ENCODE measurements at places on chromosomes 7 and 10.

GRCh38 chr7:3063016-3063753 lies 19.5 kb upstream of the CARD11 start:
- H3K36me3 ChIP-seq = peaks cover 16% of the 10 kb centered on the region
- H3K4me1 ChIP-seq = peaks cover 49% of the 10 kb centered on the region
- no peaks in the 10 kb centered on the region for H3K27me3 ChIP-seq
- peak; percentile 60 for DNase-seq

- peaks cover 45% of the 10 kb centered on the region for H3K4me1 ChIP-seq
- H3K27me3 ChIP-seq = no peaks in the 10 kb centered on the region
- H3K4me3 ChIP-seq = peak overlapping the region; percentile 49
- H3K36me3 ChIP-seq = peaks cover 26% of the 10 kb centered on the region
Measured at GRCh38 chr10:3813986-3814837, 29.2 kb upstream of the KLF6 start.

- no peak for DNase-seq
- no peak overlapping the region for H3K4me3 ChIP-seq
- no peak overlapping the region for H3K27ac ChIP-seq
Measured at GRCh38 chr10:15058689-15059088, 14.9 kb downstream of the OLAH start.

- no peak for DNase-seq
- no peaks in the 10 kb centered on the region for H3K27me3 ChIP-seq
- peaks cover 31% of the 10 kb centered on the region for H3K4me1 ChIP-seq
- H3K27ac ChIP-seq = peak overlapping the region; percentile 15
- H3K36me3 ChIP-seq = peaks cover 37% of the 10 kb centered on the region
Measured at GRCh38 chr7:77740257-77740656, 44.0 kb downstream of the RSBN1L start.

- peak overlapping the region; percentile 22 for H3K4me3 ChIP-seq
- DNase-seq = peak; percentile 71
- peaks cover 13% of the 10 kb centered on the region for H3K36me3 ChIP-seq
- peaks cover 46% of the 10 kb centered on the region for H3K4me1 ChIP-seq
- peak overlapping the region; percentile 7 for H3K27ac ChIP-seq
Measured at GRCh38 chr10:79025199-79025832, 43.5 kb upstream of the ZMIZ1 start.

- H3K27me3 ChIP-seq = no peaks in the 10 kb centered on the region
- no peaks in the 10 kb centered on the region for H3K36me3 ChIP-seq
- no peaks in the 10 kb centered on the region for H3K4me1 ChIP-seq
- no peak overlapping the region for H3K4me3 ChIP-seq
- no peak overlapping the region for H3K27ac ChIP-seq
- no peak for DNase-seq
Measured at GRCh38 chr7:18530224-18531179, 35.0 kb downstream of the HDAC9 start.

- H3K36me3 ChIP-seq = no peaks in the 10 kb centered on the region
- no peaks in the 10 kb centered on the region for H3K4me1 ChIP-seq
- H3K27me3 ChIP-seq = no peaks in the 10 kb centered on the region
- no peak overlapping the region for H3K4me3 ChIP-seq
- no peak overlapping the region for H3K27ac ChIP-seq
- no peak for DNase-seq
Measured at GRCh38 chr7:32039000-32039756, 31.0 kb downstream of the PDE1C start.

GRCh38 chr10:71125749-71126107 lies 86.6 kb upstream of the UNC5B start:
- no peak overlapping the region for H3K27ac ChIP-seq
- H3K36me3 ChIP-seq = no peaks in the 10 kb centered on the region
- no peak for DNase-seq

GRCh38 chr7:138205614-138206150 lies 129.4 kb downstream of the AKR1D1 start:
- no peaks in the 10 kb centered on the region for H3K4me1 ChIP-seq
- DNase-seq = no peak
- peaks cover 8% of the 10 kb centered on the region for H3K27me3 ChIP-seq
- no peak overlapping the region for H3K27ac ChIP-seq

GRCh38 chr7:158068853-158069252 lies 518.8 kb downstream of the PTPRN2 start:
- H3K4me1 ChIP-seq = no peaks in the 10 kb centered on the region
- no peak overlapping the region for H3K4me3 ChIP-seq
- no peak for DNase-seq
- H3K36me3 ChIP-seq = no peaks in the 10 kb centered on the region
- H3K27me3 ChIP-seq = no peaks in the 10 kb centered on the region
- no peak overlapping the region for H3K27ac ChIP-seq

- DNase-seq = no peak
- H3K36me3 ChIP-seq = no peaks in the 10 kb centered on the region
- H3K4me1 ChIP-seq = no peaks in the 10 kb centered on the region
- H3K4me3 ChIP-seq = no peak overlapping the region
- peaks cover 29% of the 10 kb centered on the region for H3K27me3 ChIP-seq
Measured at GRCh38 chr7:55050281-55050680, 31.5 kb downstream of the EGFR start.

- peaks cover 13% of the 10 kb centered on the region for H3K27me3 ChIP-seq
- H3K36me3 ChIP-seq = no peaks in the 10 kb centered on the region
- no peak for DNase-seq
- no peaks in the 10 kb centered on the region for H3K4me1 ChIP-seq
- H3K4me3 ChIP-seq = no peak overlapping the region
Measured at GRCh38 chr7:74479961-74480829, 26.5 kb downstream of the GTF2IRD1 start.

DNA sequence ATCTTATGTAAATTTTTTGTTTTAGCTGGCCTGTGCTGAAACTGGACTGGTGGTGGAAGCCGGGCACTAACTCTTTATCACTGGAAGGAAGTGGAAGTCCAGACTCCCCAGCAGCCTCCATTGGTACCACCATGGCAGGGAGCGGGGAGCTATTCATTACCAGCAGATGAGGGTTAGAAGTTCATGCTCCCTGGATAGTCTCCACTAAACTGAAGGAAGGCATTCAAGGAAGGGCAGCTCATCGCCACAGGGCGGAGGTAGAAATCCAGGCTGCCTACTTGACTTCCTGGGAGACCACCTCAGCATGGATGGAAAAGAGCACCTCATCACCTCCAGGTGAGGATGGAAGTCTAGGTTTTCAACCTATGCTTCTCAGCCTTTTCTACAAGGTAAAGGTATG lies 130.9 kb downstream of the SLC16A9 start:
- no peak for DNase-seq
- no peaks in the 10 kb centered on the region for H3K27me3 ChIP-seq
- no peaks in the 10 kb centered on the region for H3K36me3 ChIP-seq
- no peaks in the 10 kb centered on the region for H3K4me1 ChIP-seq
- no peak overlapping the region for H3K27ac ChIP-seq
- no peak overlapping the region for H3K4me3 ChIP-seq

DNA sequence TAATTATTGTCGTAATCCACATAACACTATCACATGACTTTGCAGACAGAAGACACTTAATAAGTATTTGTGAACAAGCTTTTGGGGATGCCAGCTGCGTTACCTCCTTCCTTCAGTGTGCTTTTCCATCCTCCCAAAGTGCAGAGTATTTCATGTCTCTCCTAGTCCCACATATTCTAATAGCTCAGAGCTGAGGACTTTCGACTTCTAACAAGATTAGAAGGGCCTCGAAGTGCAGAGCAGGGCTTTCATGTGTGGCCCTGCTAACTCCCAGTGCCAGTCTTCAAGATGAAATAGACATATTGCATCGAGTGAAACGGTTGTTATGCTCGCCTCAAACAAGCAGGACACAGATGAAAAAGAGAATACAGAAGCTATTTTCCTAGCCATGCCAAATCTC lies 125.7 kb upstream of the RNF32 start:
- no peak for DNase-seq
- H3K4me1 ChIP-seq = no peaks in the 10 kb centered on the region
- H3K27ac ChIP-seq = no peak overlapping the region

DNA sequence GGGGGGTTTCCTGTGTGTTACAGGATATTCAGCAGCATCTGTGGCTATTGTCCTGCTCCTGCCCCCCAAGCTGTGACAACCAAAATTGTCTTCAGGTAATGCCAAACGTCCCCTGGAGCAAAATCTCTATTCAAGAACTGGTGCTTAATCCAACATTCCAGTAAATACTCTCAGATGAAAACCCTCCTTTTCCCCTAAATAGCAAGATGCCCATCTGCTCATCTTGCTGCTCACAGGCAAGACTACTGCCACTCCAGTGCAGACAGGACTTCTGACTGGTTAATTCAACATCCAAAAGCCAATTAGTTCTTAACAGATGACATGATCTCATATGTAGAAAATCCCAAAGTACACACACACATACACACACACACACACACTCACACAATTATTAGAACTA lies 20.5 kb upstream of the JAZF1 start:
- peaks cover 18% of the 10 kb centered on the region for H3K27me3 ChIP-seq
- no peak overlapping the region for H3K27ac ChIP-seq
- peak overlapping the region; percentile 59 for H3K4me3 ChIP-seq
- no peak for DNase-seq

DNA sequence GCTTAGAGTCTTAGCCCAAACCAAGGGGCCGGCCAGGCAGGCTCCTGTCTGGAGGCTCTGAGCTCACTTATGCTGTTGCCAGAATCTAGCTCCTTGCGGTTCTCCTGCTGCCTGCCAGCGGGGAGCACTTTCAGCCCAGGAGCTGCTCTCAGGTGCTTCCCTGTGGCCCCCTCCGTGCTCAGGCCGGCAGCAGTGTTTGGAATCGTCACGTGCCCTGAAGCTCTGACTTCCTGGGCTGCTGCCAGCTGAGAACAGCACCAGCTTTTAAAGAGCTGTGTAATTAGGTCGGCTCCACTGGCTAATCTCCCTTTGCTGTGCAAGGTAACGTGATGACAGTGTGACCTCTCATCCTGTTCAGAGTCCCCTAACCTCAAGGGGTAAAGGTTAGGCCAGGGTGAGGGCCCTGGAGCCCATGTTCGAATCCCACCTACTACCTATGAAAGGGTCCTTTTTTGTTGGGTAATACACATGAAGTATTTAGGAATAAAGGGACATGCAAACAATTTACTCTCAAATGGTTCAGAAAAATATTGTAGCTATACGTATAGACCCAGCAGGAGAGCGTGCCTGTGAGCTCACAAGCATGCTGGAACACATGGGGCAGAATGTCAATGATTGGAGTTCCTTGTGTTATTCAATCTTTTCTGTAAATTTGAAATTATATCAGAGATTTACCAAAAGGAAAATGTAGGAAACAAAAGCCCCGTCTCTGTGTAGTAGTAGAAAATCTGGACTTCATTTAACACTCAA lies 16.6 kb downstream of the ZNF862 start:
- DNase-seq = peak; percentile 10
- no peaks in the 10 kb centered on the region for H3K27me3 ChIP-seq
- no peak overlapping the region for H3K27ac ChIP-seq
- peaks cover 22% of the 10 kb centered on the region for H3K4me1 ChIP-seq

GRCh38 chr7:34364130-34364529 lies 293.9 kb upstream of the NPSR1 start:
- no peak overlapping the region for H3K27ac ChIP-seq
- H3K36me3 ChIP-seq = no peaks in the 10 kb centered on the region
- H3K4me1 ChIP-seq = no peaks in the 10 kb centered on the region
- H3K27me3 ChIP-seq = no peaks in the 10 kb centered on the region

GRCh38 chr10:114388275-114388674 lies 16.0 kb downstream of the AFAP1L2 start:
- no peaks in the 10 kb centered on the region for H3K4me1 ChIP-seq
- peaks cover 37% of the 10 kb centered on the region for H3K27me3 ChIP-seq
- H3K27ac ChIP-seq = no peak overlapping the region
- no peaks in the 10 kb centered on the region for H3K36me3 ChIP-seq

DNA sequence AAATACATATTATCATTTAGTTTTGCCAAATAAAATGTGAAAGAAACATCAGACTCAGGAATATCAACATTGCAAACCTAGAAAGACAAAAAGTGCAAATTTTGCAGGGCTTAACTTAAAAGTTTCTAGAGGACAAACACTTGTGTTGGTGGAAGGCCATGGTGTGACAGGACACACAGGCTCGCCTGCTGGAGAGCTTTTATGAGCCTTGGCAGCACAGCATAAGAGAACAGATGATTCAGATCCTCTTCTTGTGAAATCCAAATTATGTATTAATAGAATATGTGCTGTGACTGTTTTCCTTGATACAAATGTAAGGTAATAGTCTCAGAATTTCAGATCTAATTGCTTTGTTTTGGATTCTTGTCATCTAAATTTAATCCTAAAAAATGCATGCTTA lies 72.9 kb upstream of the ABCB5 start:
- H3K4me3 ChIP-seq = no peak overlapping the region
- H3K36me3 ChIP-seq = no peaks in the 10 kb centered on the region
- DNase-seq = no peak
- no peaks in the 10 kb centered on the region for H3K27me3 ChIP-seq
- H3K4me1 ChIP-seq = no peaks in the 10 kb centered on the region

- no peak overlapping the region for H3K4me3 ChIP-seq
- no peak overlapping the region for H3K27ac ChIP-seq
- H3K36me3 ChIP-seq = no peaks in the 10 kb centered on the region
- no peaks in the 10 kb centered on the region for H3K4me1 ChIP-seq
- no peak for DNase-seq
Measured at GRCh38 chr10:69662901-69663300, 32.9 kb downstream of the FAM241B start.

- H3K36me3 ChIP-seq = no peaks in the 10 kb centered on the region
- DNase-seq = peak; percentile 11
- no peak overlapping the region for H3K27ac ChIP-seq
- H3K27me3 ChIP-seq = no peaks in the 10 kb centered on the region
- H3K4me3 ChIP-seq = no peak overlapping the region
- peaks cover 6% of the 10 kb centered on the region for H3K4me1 ChIP-seq
Measured at GRCh38 chr7:36473454-36474282, 84.0 kb downstream of the ANLN start.

GRCh38 chr10:61061923-61062504 lies 118.0 kb upstream of the RHOBTB1 start:
- H3K36me3 ChIP-seq = no peaks in the 10 kb centered on the region
- no peak overlapping the region for H3K27ac ChIP-seq
- DNase-seq = no peak

DNA sequence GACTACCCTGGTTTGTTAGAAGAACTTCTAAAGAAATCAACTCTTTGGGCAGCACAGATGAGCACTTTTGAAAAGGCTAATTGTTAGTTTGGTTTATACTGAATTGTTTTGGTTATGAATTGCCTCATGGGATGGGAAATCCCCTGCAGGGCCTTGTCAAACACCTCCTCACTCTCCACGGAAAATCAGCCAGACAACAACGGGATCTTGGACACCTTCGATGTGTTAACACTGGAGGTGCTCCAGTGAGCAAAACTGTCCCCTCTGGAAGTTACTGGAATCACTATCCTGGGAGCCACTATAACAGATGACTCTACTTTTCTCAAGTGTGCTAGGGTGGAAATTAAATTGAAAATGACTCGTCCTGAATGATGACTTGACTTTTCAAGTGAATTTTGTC lies 38.7 kb downstream of the CDK6 start:
- no peaks in the 10 kb centered on the region for H3K36me3 ChIP-seq
- no peak overlapping the region for H3K4me3 ChIP-seq
- no peak for DNase-seq

GRCh38 chr7:57177856-57178767 lies 45.9 kb upstream of the ZNF479 start:
- H3K4me3 ChIP-seq = no peak overlapping the region
- H3K4me1 ChIP-seq = no peaks in the 10 kb centered on the region
- no peaks in the 10 kb centered on the region for H3K36me3 ChIP-seq

- H3K36me3 ChIP-seq = no peaks in the 10 kb centered on the region
- H3K27me3 ChIP-seq = no peaks in the 10 kb centered on the region
- peaks cover 3% of the 10 kb centered on the region for H3K4me1 ChIP-seq
- no peak overlapping the region for H3K27ac ChIP-seq
- H3K4me3 ChIP-seq = no peak overlapping the region
Measured at GRCh38 chr10:103713676-103714075, 141.7 kb downstream of the SH3PXD2A start.

GRCh38 chr10:11204351-11204942 lies 186.8 kb downstream of the CELF2 start:
- peak overlapping the region; percentile 97 for H3K27ac ChIP-seq
- no peaks in the 10 kb centered on the region for H3K27me3 ChIP-seq
- peaks cover 96% of the 10 kb centered on the region for H3K4me1 ChIP-seq
